RPMI8226 (cell line): ENCODE measurements at places on chromosomes 5 and 9.

- DNase-seq, result no peak
These were observed 339.8 kb upstream of the RGMB start for GRCh38 chr5:98433673-98434072.

DNA sequence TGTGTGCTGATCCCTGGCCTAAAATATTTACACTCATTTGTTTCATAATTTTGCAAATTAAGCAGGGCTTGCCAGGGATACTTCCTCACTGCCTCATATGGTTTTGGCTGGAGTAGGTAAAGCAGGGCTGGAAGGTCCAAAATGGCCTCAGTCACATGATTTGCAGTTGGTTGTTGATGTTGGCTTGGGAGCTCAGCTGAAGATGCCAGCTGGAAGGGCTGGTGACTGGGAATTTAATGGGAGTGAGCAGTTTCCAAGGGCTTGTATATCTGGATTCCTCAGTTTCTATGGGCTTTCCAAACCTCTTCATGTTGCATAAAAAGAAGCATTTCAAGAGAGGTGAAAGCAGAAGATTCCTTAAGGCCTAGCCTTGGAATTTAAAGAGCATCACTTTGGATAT, 729.3 kb downstream of the CDH18 start:
- DNase-seq, result no peak

GRCh38 chr5:141846031-141846430, 32.2 kb downstream of the PCDH1 start:
- DNase-seq, result peak; percentile 43

DNA sequence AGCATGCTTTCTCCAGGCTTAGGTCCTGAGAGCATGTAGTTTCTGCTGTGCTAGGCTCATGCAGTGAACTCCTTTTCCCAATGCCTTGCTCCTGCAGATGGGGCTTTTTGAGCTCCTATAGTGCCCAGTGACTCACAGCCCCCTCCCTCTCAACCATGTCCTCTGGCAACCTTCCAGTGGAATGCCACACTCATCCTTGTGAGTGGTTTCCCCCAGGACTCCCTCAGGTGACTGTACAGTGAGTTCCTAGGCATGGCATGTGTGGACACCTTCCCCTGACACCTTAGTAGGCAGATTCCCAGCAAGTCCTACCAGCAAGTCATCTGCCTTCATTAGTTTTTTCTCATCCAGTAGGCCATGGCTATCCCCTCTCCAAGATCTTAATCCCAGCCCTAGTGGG, 72.4 kb upstream of the CXCL14 start:
- no peak for DNase-seq

GRCh38 chr5:52870448-52870847, 82.7 kb downstream of the ITGA1 start:
- no peak for DNase-seq

GRCh38 chr9:4148751-4149150, 151.1 kb downstream of the GLIS3 start:
- DNase-seq, result no peak

DNA sequence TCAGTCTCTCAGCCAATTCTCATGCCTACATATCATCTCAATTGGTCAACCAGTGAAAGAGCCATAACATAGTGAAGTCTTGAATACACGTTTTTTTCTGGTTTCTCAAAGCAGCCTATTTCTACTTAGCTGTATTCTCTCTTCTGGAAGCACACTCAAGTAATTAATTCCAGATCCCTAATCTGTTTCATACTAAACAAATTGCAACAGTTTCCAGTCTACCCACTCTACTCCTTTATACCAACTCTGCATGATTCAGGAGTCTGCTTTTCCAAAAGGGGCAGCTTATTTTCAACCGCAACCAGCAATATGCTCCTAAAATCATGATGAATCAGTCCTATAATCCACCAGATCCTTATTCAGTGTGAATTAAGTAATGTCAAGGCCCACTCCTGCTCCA, 211.7 kb downstream of the TLE1 start:
- no peak for DNase-seq

DNA sequence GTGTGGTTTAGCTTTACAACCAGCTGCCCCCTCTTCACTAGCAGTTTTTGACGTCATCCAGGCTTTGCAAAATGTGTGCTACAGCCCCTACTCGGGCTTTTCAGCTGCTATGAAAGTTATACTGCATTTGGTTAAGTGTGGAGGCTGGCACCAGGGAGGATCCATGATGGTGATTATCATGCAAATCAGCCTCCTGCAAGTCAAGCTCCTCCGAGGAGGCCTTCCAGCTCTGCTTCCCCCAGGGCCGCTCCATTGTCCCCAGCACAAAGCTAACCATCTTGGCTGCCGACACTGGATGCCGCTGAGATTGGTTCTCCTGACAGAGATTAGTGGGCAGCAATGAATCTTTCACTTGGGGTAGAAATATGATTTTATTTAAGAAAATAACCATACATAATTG, 159.6 kb downstream of the NR2F1-AS1 start:
- no peak for DNase-seq
